Left kidney (tissue), 8 donors: ENCODE measurements at places on chromosomes 7 and 10.

DNA sequence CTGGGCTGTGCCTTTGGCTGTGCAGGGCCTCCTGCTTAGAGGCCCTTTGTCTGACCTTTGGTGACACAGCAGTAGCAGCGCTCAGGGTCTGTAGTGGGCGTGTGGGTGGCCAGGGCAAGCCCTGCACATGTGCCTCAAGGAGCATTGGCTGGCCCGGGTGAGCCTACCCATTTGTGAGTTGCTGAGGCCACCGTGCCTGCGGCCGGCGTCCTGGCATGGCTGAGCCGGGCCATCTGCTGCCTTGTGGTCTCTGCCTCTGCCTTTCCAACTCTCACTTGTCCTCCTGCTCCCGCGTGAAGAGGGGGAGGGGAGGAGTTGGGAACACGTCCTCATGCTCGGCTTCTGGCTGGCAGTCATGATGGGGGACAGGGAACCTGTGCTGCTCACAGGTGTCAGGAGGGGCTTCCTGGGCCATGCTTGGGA lies 9.2 kb upstream of the ORAI2 start:
- peak; percentile 47 for DNase-seq

DNA sequence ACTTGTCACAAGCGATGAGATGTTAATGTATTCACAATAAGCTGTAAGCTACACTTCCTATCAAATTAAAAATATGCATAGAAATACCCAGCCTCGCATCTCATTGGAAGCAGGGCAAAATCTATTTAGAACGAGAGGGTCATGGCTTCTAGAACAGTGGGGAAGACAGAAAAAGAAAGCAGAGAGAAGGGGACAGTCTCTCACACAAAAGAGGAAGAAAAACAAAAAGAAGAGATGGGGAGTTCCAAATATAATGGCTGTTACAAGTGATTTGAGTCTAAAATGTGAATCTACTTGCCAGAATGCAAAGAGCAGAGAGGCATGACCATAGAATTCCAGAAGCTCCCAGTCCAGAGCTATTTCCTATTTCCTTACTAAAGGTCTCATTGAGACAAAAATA lies 13.8 kb downstream of the LRRN3 start:
- no peak for DNase-seq

DNA sequence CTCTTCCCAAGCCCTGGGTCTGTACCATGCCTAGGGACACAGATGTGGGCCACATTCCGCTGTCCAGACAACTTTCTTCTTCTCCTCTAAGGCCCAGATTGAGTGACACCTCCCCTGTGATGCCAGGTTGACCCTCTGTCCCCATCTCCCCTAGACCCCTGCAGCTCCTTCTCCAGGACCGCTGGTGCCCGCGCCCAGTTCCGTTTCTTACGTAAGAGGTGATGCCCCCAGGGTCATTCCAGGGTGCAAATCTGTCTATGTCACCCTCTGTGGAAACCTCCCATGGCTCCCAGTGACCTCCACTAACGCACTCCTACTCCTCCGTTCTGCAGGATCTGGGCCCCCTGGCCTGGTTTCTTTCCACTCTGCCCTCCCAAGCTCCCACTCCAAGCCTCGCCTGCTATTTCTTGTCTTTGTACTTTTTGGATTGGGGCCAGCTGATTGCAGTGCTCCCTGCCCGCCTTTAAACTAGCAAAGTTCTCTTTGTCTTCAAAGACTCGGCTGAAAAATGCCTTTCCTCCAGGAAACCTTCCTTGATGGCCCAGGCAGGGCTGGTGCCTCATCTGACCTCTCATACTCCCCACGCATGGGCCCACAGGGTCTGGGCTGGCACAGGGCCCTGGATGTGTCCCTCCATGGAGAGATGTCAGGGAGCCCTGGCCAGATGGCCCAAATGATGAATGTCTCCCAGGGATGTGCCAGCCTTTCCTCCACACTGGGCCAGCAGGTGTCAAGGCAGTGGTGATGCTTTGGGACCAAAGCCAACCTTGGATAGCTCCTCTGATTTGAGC lies 21.3 kb upstream of the ELN start:
- no peak for DNase-seq

- DNase-seq: no peak
Observed at GRCh38 chr7:76077435-76077834, 29.5 kb downstream of the MDH2 start.

- no peak for DNase-seq
Observed at GRCh38 chr7:50627824-50628361, 62.7 kb upstream of the DDC start.

DNA sequence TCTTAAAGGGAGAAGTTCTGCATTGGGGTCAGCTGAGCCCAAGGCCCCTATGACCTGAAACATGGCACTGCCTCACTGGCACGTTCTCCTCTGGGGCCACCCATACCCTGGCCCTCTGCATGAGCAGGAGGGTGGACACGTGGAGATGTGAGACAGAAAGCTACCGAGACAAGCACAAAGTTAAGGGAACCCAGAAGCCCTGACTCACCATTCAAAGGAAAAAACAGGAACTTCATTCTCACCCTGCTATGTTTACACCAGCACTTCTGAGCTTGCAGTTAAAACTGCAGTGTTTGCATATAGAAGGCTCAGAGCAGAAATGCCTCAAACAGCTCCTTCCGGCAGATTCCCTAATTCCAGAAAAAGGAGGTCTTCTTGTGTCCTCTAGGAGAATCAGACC lies 41.7 kb downstream of the DENND11 start:
- DNase-seq: no peak

DNA sequence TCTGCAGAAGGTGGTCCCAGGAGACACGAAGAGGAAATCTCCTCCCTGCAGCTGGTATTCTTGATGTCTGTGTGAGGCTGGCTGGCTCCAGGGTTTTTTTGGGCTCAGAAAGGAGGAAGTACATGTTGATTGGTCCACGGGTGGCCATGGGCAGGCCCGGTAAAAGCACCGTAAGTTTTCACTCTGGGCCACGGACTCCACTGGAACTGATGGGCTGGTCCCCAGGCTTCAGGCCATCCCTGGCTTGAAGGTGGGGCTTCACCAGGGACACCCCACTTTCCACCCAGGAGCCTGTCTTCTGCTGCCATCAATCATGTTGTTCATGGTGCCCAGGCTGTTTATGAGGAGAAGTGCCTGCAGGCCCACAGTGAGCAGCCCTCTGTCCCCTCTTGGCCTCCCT lies 736.8 kb downstream of the PCDH15 start:
- no peak for DNase-seq

GRCh38 chr10:72852508-72852907 lies 41.0 kb upstream of the OIT3 start:
- no peak for DNase-seq

GRCh38 chr7:37604078-37604477 lies 79.5 kb upstream of the GPR141 start:
- DNase-seq: no peak

DNA sequence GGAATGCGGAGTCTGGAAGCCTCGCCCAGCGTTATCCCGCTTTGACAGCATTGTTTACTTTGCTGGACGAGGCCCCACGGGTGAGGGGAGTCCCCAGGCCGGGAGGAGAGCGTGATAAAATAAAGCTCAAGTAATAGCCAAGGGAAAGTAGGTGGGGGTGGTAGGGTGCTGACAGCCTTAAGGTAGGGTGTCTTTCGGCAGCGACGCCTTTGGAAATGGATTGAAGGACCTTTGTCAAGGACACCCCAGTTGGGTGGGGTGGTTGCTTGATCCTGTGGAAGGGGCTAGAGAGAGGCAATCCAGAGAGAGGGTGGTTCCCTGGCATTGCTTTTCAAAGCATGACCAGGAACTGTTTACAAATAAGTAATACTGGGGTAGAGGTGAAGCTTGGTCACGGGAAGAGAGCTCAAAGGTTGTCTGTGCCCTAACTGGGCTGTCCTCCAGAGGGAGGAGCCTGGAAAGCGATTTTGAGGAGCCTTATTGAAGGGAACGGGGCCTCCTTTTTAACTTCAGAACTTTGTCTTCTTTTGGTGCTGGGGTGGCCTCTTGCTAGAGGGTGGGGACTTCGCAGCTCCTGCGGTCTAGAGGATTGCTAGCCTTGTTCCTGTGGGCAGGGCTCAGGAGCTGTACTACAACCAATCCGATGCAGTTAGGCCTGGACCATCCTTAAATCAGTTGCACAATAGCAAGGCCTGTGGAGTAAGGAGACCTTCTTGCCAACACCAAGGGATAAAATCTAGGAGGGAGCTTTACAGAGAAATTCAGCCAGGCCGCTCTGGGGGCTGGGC lies 1.3 kb downstream of the EIF4EBP2 start:
- peak; percentile 40 for DNase-seq

- no peak for DNase-seq
Observed at GRCh38 chr10:103653581-103654037, 160.1 kb downstream of the NEURL1 start.

- no peak for DNase-seq
Observed at GRCh38 chr7:128672927-128673517, 930 bp downstream of the GARIN1A start.

DNA sequence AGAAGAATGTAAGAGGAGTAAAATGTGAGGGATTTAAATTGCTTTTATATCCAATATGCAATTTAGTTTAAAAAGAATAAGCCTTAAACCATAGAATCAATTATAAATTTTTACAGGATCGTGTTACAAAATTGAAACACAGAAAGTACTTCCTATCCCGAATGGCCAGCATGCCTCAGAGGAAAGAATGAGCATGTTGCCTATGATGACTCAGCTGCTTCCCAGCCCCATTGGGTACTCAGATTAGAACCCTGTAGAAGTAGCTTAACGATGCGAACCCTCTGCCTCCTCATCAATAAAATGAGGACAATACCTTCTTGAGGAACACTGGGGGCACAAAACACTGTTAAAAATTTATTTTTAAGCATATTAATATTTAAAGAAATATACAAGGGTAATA lies 113.4 kb upstream of the CDK1 start:
- no peak for DNase-seq

- DNase-seq: no peak
Observed at GRCh38 chr10:102627736-102628293, 16.5 kb upstream of the TRIM8 start.

GRCh38 chr10:10492420-10492819 lies 525.3 kb upstream of the CELF2 start:
- DNase-seq: no peak

DNA sequence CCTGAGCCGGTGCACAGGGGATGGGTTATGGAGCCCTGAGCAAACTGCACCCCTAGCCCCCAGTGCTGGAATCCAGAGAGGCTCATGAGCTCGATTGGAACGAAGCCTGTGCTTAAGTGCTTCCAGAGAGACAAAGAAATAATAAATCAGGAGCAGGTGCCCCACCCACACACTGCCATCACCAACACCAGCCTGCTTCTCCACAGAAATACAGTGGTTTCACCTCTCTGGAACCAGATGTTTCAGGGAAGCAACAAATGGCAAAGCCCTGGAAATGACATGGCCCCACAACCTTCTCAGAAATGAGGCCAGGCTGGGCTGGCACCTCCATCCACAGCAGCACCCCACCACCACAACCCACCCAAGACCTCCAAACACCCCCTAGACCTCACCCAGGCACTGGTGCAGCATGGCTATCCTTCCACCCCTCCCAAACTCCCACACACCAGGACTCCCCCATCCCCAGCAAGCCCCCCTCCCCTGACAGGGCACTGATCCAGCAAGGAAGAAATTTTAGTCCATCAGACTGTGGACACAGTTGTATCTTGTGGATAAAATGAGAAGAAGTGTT lies 4.1 kb upstream of the SLC18A3 start:
- no peak for DNase-seq

GRCh38 chr7:29354340-29354739 lies 159.8 kb downstream of the CHN2 start:
- no peak for DNase-seq

DNA sequence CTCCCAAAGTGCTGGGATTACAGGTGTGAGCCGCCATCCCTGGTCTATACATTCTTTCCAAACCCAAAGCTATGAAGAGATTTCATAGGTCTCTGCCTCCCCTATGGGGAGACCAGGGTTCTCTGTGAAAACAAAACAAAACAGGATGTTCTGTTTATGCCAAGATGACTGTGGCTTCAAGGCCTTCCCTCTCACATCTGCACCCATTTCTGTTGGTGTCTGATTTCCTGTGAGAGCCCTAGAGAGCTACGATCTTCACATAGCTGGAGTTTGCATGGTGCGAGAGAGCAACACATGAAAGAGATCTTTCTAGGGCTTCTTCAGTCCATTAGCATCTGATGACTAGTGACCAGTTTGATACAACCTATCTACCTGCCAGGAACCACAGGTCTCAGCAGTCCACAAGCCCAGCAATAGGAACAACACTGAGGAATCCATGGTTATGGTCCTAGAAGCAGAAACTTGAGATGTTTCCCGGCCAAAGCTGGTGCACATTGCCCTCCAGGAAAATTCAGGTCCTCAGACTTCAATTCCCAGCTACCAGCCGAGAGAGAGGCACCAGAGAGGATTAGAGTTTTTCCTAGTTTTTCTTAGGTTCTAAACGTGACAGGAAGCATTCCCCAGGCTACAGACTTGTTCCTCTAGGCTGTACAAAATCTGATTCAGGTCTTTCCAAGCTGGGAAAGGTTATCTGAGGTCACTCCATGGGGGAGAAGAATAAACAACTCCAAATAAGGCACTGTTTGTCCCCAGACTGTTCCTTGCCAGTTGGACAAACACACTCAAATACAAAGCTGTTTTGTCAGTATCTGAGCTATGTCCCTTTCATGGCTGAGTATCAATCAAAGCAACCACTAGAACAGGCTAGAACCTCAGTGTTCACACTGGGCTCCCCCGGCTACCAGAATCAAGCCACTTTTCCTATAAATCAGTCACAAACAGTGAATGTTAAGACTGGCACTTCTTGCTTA lies 259.7 kb downstream of the CALN1 start:
- DNase-seq: no peak

- DNase-seq: no peak
Observed at GRCh38 chr10:33295851-33296250, 38.6 kb downstream of the NRP1 start.

DNA sequence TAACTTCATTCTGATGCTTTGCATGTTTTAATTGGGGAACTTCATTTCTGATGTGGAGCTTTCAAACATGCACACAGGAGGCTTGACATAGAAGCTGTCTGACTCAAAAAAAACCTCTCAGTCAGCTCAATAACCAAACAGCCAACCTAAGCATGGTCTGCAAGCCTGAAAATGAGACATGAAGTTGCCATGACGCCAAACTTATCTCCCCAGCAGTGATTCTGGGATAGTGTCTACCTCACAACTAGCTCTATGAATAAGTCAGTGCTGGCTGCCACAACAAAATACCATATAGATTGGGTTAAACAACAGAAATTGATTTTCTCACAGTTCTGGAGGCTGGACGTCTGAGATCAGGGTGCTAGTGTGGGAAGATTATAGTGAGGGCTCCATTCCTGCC lies 244.2 kb downstream of the CCDC3 start:
- no peak for DNase-seq

- DNase-seq: peak; percentile 36
Observed at GRCh38 chr10:59748834-59749233, 4.4 kb downstream of the MRLN start.

- no peak for DNase-seq
Observed at GRCh38 chr7:41544241-41544640, 158.6 kb downstream of the INHBA start.

- DNase-seq: no peak
Observed at GRCh38 chr10:8889538-8889937, 835.0 kb downstream of the GATA3 start.

GRCh38 chr7:105567821-105568220 lies 13.5 kb downstream of the EFCAB10 start:
- no peak for DNase-seq
